Activated CD4-positive, alpha-beta T cell treated with anti-CD3 and anti-CD28 coated beads, Interleukin-2, amount 10 ng/mL, durations not matched to agents 24 days and 14 days (primary cell): ENCODE measurements at places on chromosomes 4 and X. TPM values are rescaled to one million over a fixed set of nuclear protein-coding genes. Genes with fewer than 3 reads are reported as not detected.

SSX2 gene
- total RNA-seq = not detected in 2 replicates

FAM47A gene
- total RNA-seq = not detected in 2 replicates

MAGEA2B gene
- total RNA-seq = not detected in 2 replicates

- no peak for DNase-seq
Measured at GRCh38 chrX:97416461-97416860, 532.8 kb downstream of the RPA4 start.

MTMR1 gene
- 30.6 and 34.5 TPM in 2 replicates for total RNA-seq

GRCh38 chrX:100731441-100732281, at the start of gene SYTL4:
SYTL4 (minus strand) TSS chrX:100732121; CDS start chrX:100702037, 30,084 bp downstream.
- no peak for DNase-seq

GRCh38 chr4:142961866-142962265, 115.8 kb upstream of the INPP4B start:
- DNase-seq = no peak

GRCh38 chrX:129840344-129840743, 3.3 kb downstream of the ZDHHC9 start:
- no peak for DNase-seq

DNA sequence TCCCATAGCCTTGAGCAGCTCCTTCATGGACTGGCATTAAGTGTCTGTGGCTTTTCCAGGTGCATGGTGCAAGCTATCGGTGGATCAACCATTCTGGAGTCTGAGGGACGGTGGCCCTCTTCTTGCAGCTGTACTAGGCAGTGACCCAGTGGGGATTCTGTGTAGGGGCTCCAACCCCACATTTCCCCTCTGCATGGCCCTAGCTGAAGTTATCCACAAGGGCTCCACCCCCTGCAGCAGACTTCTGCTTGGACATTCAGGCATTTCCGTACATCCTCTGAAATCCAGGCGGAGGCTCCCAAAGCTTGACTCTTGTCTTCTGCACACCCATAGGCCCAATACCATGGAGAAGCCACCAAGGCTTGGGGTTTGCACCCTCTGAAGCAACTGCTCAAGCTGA, 89.3 kb upstream of the PGRMC2 start:
- no peak for DNase-seq

DNA sequence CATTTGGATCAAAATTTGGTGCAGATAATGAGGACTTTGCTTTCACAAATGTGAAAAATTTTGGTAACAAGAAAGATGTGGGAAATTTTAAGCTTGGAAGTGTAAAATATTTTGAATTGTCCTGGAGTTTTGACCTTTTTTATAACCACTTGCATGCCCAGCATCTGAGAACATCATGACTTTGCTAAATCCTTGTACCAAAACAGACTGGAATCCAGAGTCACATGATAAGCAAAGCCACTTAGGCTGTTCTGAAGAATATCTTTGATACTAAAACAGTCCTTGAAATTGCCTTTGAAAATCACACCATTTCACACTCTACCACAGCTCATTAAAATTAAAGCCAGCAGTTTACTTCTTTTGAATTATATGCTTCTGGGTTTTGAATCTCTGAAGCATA, 2.5 kb upstream of the PPM1K start:
- no peak for DNase-seq

STAP1 gene
- 15.0 and 15.6 TPM in 2 replicates for total RNA-seq

- no peak for DNase-seq
Measured at GRCh38 chr4:163590103-163590502, 95.6 kb downstream of the TMA16 start.

UGT2A1 gene
- not detected in 2 replicates for total RNA-seq

DNA sequence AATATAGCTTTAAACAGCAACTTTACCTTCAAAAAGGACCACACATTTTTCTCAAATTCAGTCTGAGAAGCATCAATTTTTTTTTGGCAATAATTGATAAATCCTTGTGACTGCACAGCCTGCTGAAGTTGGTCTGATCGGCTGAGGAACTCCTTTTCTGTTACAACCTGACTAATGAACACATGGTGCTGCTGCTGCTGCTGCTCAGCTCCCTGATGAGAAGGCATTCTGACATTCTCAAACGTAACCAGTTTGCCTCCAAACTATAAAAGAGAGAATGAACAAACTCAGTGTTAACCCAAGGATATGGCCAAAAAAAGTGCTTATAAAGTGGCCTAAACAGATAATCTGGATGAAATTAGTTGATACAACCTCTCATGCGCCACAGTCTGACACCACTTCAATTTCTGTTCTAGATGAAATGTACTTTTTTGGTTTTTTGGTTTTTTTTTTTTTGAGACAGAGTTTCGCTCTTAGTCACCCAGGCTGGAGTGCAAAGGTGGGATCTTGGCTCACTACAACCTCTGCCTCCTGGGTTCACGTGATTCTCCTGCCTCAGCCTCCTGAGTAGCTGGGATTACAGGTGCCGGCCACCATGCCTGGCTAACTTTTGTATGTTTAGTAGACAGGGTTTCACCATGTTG, 26.5 kb downstream of the SEC31A start:
- DNase-seq = peak; percentile 79

EVC2 gene
- 0.31 and 0.40 TPM in 2 replicates for total RNA-seq

- no peak for DNase-seq
Measured at GRCh38 chrX:119073200-119073905, 560 bp downstream of the CT47C1 start.

TBC1D8B gene
- total RNA-seq = 0.19 and 0.35 TPM in 2 replicates

- DNase-seq = no peak
Measured at GRCh38 chr4:39657465-39657864, 18.8 kb upstream of the SMIM14 start.

- peak; percentile 76 for DNase-seq
Measured at GRCh38 chrX:47637546-47638195, 7.9 kb upstream of the CFP start.

SSX1 gene
- total RNA-seq = not detected in 2 replicates

GRCh38 chr4:23441530-23442069, 448.2 kb downstream of the PPARGC1A start:
- DNase-seq = no peak

PDE6B gene
- 9.0 and 14.5 TPM in 2 replicates for total RNA-seq

GRCh38 chr4:21753084-21753760, 195.3 kb downstream of the KCNIP4 start:
- DNase-seq = no peak

DNA sequence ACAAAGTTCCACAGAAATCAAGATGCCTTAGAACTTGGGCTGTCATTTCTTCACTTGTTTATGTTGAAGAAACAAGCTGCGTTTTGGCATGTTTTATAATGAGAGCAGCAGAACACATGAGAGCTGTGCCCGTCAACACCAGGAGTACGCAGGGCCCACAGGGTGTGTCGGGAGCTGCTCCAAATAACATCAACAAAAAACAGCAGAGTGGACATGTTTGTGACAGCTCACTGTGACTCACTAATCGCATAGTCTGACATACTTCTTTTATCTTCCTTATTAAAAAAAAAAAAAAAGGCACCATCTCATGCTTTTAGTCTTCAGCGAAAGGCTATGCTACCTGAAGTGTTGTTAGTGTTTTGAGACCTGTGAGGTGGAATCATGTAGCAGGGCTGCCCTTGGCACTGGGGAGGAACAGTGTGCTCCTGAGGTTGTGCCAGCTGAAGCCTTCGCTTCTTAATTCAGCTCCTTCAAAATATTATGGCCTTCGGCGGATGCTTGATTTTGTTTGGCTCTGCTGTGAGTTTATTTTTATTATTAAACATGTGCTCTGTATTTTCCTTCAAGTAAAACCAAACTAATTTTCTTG, 32.8 kb downstream of the FHDC1 start:
- no peak for DNase-seq

DNA sequence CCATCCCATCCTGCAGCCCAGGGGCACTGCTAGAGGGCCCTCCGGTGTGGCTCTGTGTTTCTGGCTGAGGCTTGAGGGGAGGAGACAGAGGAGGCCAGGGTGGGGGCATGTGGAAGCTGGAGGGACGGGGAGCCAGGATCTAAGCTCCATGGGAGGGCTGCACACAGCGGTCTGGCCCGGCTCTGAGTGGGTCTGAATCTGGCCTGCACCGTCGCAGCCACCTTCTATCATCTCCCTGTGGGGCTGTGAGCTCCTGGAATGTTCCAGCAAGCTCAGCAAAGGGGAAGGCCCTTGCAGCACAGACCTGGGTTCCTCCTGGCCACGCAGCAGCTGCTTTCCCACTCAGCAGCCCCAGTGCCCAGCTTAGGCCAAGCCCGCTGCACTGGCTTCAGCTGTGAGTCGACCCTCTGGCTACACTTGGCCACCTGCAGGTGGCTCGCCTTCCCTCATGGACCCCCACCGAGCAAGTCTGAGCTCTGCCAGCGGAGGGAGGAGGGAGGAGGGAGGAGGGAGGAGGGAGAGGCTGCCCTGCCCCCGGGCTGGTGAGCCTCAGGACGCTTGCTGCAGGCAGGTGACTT, 5.3 kb downstream of the NKX1-1 start:
- no peak for DNase-seq

- no peak for DNase-seq
Measured at GRCh38 chrX:34365471-34365870, 233.4 kb upstream of the FAM47A start.

- DNase-seq = peak; percentile 86
Measured at GRCh38 chr4:55321707-55322264, 24.3 kb upstream of the SRD5A3 start.

P2RY4 gene
- 0.21 and 0.24 TPM in 2 replicates for total RNA-seq
